CD4-positive, alpha-beta T cell treated with Interleukin-12 subunit alpha and Interleukin-12 subunit beta, for 1 hour (primary cell): ENCODE measurements at places on chromosomes 1 and 21.
A peak's percentile ranks its signal among the peaks of the same experiment; 100 is the strongest.

GRCh38 chr1:202615501-202616354 is 94.5 kb downstream of the SYT2 start:
- no peak for DNase-seq

DNA sequence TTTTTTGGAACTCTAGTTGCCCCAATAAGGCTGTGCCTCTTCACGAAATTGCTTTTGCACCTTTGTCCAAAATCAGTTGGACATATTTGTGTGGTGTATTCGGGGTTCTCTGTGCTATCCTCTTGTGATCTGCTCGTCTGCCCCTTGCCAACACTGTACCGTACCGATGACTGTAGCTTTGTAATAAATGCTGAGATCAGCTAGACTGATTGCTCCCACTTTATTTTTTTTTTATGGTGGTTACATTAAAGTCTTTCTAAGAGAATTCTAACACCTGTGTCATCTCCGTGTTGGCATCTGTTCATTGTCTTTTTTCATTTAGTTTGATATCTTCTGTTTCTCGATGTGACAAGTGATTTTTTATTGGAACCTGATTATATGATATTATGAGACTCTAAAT is 94.1 kb downstream of the ADARB1 start:
- no peak for DNase-seq

DNA sequence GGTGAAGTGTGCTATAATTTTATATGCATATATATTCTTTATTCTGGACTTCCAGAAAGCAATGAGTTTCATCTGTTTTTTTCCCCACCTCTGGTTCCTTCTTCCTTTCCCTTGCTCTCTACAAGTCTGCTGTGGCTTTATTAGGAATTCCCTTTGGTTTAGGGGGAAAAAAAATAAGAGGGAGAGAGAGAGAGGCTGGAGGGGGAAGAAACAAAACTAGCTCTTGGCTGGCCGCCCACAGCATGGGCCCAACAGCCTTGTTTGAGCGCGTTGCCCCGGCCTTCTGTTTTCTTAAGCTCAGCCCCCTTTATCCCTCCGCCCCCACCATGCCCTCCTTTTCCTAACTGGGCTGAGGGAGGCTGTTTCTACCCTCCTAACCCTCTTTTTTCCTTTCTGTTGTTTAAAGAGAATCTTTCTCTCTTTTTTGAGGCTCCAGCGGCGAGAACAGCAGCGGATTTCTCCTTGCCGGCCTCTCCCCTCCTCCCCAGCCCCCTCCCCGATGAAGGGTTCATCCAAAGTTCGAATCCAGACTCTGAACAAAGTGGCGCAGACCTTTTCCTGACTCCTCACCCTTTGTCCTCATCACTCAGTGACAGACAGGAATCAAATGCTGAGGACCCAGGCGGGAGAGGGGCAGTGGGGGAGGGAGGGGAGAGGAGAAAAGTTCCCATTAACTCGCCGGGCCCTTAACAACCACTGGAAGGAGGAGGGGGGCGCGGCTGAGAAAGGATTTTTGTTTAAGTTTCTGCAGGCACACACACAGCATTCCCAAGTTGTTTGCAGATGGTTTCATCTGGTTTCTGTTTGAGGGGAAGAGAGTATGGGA is 29.7 kb downstream of the PBX1 start:
- no peak for DNase-seq

GRCh38 chr1:89540406-89540970 is 15.9 kb downstream of the LRRC8B start:
- DNase-seq, result no peak

DNA sequence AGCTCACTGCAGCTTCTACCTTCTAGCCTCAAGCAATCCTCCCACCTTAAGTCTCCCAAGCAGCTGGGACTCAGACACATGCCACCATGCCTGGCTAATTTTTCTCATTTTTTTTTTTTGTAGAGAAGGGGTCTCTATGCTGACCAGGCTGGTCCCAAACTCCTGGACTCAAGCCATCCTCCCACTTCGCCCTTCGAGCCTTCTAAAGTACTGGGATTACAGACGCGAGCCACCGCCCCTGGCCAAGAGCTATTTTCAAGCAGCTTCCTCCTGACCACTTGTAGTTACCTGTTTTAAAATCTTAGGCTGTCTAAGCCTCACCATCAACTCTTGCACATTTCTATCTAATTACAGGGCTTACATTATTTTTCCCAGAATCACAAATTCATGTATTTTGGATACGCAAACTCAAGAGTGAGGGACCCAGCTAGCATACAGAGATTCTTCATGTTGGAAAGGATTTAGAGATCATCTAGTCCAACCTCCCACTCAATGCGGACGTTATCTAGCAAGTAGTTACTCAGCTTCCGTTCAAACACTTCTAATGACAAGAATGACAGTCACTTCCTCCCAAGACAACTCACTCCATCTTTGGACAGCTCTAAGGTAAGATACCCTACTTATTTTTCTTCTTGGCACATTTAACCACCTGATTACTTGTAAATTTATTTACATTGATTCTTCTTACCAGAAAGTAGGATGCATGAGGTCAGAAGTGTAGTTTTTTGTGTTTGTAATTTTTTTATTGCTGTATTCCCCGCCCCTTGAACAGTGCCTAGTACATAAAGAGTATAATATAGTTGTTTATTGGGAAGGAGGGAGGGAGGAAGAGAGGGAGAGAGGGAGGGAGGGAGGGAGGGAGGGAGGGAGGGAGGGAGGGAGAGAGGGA is 65.4 kb downstream of the LUZP1 start:
- DNase-seq, result peak; percentile 70

DNA sequence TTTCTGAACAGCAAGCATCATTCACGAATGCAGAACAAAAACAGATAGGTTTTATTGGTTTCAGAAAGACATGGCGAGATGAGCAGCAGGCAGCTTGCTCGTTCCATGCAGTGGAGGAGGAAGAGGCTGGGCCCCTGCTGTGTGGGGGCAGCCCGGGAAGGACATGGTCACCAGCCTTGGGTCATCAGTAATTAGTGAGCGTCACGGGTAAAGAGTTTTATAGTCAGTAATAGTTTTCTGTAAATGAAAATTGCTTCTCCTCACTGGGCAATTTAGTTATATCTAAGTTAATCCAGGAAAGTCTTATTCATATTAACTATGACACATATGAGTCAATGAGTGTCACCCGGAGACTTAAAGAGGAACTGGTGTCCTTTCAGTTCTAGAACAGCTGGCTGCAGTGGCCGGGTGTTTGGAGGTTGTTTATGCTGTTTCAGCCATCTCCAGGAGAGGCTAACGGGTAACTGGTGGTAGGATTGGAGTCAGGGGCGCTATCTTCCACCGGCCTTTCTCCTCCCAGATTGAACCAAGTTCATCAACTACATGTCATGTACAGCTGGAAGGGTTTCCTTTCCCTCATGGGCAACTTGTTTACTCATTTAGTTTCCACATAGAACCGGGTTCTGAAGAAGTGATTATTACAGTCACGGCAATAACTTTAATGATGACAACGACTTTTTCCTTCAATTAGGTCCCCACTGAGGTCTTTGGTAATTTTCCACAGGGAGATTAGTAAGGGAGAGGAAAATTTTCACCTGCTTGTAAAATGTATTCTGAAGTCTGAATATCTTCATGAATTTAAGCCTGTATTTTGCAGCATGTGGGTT is 34.6 kb upstream of the SLC45A1 start:
- no peak for DNase-seq

- DNase-seq, result peak; percentile 79
Measured at GRCh38 chr1:161044908-161045735, 655 bp downstream of the USF1 start.

- no peak for DNase-seq
Measured at GRCh38 chr21:25515484-25516405, 91.5 kb downstream of the MRPL39 start.

DNA sequence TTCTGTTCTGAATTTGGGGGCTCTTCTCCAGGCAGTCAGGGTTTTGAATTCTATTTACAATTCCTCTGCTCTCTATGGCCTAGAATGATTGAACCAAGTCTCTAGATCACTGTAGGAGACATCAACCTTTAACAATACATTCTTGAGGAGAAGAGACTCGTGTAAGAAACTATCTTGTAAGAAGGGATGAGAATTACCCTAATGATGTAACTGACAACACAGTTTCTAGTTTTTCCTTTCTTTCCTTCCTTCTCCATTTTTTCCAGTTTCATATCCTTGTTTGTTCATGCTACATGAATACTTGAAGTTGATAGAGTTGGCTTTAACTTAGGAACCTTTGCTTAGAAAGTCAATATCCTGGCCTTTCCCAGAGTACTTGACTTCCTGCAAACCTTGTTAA is 1.3 kb upstream of the ATP1A1 start:
- no peak for DNase-seq

DNA sequence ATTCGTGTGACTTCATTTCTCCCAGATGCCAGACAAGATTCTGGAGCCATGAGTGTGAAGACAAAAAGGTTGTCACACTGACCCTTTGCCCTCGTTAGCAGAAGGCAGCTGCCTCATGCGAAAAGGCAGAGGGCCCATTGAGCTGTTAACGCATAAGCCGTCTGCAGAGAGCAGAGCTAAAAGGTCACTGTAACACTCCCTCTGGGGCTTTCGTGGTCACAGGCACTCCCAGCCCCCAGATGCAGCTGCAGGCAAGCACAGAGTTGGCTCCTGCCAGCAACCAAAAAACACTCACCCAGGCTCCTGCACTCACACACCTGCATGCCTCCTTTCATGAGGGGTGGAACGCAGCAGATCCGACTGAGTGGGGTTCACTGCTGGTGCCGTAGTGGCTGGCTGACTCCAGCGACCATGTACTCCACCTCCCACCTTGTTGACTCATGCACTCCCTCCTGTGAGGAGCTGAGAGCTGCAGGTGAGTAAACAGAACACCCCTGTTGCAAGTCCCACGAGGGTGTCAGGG is 287.5 kb downstream of the SMYD3 start:
- DNase-seq, result no peak

- DNase-seq, result no peak
Measured at GRCh38 chr1:178652506-178653490, 72.2 kb upstream of the RALGPS2 start.

DNA sequence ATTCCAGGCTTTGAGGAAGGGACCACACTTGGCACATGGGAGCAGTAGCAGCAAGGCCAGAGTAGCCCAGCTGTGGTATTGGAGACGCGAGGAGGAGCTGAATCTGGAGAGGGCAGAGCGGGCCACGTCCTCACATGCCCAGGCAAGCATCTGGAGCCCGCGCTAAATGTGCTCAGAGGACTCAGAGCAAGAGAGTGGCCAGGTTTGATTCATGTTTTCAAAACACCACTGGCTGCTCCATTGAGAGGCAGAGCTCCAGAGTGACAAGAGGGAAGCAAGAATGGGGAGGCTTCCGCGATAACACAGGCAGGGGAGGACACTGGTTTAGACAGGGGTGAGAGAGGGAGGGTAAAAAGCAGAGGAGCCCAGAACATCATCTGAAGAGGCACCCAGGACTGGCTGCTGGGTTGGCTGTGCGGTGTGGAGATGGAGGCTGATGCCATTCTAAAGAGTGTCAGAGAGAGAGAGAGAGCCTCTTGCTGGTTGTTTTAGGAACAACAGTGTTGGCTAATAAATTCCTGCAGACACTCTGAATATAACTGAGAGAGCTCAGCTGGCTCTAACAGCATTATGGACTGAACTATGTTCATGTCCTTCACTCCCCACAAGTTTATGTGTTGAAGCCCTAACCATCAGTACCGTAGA is 32.3 kb downstream of the RCAN1 start:
- DNase-seq, result no peak

DNA sequence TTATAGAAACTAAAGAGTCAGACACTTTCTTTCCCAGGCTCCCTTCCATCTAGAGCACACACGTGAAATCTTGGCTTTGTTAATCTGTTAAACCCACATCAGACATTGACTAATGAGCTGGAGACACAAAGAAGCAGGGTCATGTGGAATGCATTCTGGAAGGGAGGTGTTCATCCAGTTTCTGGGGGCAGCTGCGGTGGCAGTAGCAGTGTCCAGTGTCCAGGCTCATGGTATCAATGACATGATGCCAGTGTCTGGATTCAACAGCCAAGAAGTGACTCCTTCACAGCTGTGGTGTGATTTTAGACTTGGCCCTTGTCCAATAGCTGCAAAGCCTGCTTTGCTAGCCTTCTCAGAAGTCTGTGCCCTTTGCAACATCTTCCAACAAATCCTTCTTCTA is 95.2 kb downstream of the NTPCR start:
- no peak for DNase-seq

DNA sequence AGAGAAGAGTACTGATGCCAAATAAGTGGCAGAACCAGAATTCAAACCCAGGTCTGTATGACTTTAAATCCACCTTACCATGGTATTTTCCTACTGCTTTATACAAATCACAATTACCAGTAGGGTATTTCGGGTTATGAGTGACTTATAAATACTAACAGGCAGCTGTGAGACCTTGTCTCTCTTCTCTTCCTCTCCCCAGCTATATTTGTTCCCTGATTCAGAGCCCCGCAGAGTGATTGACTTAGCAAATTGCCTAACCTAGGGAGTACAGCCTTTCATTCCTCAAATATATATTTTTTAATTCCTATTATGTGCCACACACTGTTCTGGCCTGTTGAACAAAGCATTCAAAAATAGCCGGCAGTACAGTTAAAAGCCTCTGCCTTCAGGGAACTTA is 168.0 kb downstream of the CLEC20A start:
- no peak for DNase-seq

DNA sequence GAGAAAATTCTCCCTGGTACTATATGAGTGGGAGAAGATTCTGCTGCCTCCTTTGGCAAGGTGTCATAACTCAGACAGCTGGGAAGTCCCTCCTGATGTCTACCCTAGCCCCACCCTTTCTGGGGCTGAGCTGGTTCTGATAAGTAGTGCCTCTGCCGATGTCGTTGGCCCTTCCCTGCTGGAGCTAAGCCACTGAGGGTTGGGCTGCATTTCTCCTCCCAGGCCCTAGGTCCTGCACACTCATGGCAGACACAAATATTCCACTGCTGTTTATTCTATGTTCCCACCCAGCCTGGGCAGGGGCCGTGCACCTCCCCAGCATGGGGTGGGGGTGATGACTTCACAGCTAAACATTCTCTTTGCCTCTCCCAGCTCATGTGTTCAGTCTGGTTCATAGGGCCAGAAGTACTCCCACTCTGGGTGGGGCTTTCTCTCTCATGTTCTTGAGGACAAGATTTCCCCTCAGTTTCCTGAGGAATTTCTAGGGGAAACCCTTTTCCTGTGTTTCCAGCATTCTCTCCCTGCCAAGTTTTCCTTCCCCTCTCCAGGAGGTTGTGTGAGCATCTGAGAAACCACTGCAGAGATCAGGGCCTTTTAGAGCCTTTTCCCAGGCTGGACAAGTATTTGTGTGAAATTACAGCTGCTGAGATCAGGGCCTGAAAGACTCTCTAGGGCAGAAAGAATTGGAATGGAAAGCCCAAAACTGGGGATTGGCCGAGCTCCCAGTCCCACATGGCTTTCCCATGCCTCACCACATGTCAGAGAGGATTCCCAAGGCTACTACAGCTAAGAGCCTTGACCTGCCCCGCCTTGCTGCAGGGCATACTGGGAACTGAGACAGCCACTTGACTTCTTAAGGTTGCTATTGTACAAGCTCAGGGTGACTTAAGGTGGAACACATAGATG is 66.2 kb downstream of the ATP2B4 start:
- peak; percentile 19 for DNase-seq
